Epithelial cell of esophagus (primary cell): ENCODE measurements at places on chromosomes 4 and X.

GRCh38 chr4:184693056-184693455 is 40.8 kb downstream of the CENPU start:
- no peak for DNase-seq

DNA sequence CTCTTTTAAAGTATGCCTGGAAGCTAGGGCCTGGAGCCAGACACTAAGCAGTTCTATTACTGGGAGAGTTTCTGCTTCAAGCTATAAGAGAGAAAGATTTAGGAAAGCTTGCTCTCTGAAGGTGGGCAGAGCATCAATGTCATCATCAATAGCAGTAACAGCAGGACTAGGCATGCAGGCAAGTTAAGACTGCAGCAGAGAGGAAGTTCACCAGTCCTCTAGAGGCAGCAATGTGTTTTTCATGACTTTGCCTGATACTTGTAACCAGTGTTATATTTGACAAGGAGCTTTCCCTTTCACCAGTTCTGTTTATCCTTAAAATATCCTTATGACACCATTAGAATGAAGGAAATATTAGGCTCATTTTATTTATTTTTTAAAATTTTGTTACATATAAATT is 237.9 kb downstream of the KCTD8 start:
- DNase-seq: peak; percentile 35

DNA sequence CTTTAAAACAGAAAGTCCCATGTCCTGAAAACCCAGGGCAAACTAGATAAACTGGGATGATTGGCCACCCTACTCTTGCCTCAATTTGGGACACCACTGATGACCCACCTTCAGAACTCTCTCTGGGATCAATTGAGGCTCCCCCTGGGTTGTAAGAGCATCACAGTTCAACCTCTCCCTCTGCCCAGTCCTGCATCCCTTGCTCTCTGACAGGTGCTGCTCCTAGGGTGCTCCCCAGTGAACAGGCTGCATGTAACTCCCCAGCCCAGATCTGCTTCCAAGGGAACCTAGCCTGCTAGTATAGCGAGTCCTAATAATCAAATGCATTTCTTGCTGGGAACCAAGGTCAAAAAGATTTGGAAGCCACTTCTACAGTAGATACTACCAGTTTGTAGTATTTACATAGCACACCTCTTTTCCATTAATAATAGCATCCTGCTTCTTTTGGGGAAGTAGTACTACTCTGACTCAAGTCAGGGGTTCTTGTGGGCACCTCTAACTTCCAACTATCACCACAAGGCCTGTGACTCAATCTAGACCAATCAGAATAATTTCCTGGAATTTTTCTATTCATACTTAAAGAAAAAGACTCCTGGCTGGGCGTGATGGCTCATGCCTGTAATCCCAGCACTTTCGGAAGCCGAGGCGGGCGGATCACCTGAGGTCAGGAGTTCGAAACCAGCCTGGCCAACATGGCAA is 42.1 kb upstream of the SPINK2 start:
- DNase-seq: peak; percentile 50

DNA sequence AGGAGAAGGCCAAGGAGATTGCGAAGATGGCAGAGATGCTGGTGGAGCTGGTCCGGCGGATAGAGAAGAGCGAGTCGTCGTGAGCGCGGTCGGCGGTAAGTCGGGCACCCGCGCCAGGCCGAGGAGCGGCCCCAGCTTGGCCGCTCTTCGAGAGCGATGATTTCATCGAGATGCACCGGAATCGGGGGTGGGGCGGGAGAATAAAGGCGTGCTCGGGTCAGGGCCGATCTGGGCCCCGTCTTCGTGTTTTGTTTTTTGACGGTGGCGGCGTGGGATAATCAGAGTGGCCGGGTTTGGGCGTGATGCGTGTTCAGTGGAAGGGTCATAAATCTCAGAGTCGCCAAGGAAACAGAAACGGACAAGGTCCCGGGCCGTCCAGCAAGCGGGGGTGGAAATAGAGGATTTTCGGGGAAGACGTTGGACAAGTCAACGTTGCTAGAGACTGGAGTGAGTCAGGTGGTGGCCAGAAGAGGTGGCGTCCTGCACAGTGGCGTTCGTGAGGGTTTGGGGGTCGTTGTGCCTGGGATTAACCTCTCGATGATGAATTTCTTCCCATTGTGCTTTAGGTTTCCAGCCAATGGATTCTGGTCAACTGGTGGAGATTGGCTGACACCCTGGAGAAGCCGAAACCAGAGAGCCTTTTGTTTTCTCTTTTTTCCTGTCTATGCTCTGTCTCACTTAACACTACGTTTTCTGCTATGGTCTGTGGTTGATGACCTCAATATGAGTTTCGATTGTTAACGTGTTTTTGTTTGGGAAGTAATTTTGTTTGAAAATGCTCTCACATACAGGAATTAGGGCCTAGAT is 882 bp downstream of the MRFAP1 start:
- DNase-seq: peak; percentile 62

GRCh38 chr4:83486457-83487129 is 1.7 kb upstream of the ABRAXAS1 start:
- no peak for DNase-seq

DNA sequence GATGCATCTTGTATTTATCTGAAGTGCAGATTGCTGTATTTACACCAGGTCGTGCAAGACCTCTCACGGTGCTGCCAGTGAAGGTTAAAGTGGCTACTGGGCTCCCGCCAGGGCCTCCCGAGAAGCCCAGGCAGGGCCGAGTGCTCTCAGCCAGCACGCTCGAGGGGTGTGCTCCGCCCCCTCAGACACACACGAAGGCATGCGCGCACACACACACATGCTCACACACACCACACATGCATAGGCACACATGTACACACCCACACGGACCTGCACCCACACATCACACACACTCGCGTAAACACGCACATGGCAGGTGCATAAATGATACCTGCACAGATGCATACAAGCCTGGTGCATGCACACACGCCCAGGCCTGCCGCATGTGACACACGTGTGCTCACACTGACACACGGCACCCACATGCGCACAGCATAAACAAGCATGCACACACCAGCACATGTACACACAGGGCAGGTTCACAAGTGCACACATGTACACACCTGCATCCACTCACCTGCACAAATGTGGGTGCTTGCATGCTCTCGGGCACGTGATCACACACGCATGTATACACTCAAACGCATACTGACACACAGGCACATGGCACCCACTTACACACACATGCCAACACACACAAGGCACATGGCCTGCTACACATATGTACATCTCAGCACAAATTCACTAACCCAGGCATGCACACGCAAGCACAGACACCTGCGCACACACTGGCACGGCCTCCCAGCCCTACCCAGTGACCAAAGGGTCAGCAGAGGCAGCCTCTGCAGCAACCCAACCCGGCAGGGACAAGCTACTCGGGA is 71.6 kb downstream of the FAM53A start:
- DNase-seq: no peak

- DNase-seq: peak; percentile 58
These were observed 31.0 kb upstream of the FAT4 start for GRCh38 chr4:125283707-125284279.

DNA sequence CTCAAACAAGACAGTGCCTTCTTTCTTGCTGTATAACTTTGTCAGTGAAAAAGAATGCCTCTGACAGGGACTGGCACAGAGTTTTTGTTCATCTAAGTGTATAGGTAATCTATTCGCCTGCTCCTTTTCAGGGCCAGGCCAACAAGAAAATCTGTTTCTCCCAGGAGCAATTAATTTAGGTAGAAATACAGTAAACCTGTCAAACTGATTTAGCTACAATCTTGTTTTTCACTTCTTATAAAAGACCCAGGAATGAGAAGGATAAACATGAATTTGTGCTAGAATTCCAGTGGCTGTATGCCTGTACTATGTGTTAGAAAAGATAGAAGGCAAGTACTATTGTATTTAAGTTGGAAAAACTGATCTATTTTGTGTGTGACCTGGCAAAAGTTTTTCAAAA is 6.1 kb downstream of the TMA16 start:
- DNase-seq: no peak

DNA sequence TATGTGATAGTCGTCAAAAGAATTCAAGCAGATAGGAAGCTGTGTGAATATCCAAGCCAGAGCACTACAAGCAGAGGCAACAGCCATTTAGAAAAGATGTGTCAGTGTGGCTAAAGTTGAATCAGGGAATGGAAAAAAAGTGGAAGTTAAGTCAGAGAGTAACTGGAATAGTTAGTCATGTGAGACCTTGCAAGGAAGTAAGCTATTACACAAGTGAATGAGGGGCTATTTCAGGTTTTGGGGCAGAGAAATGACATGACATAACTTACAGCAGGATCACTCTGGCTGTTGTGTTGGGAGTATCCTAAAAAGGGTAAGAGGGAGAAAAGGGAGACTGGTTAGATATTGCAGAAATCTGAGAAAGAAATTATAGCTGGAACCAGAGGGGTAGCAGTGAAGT is 236.6 kb upstream of the PCDH18 start:
- DNase-seq: no peak

DNA sequence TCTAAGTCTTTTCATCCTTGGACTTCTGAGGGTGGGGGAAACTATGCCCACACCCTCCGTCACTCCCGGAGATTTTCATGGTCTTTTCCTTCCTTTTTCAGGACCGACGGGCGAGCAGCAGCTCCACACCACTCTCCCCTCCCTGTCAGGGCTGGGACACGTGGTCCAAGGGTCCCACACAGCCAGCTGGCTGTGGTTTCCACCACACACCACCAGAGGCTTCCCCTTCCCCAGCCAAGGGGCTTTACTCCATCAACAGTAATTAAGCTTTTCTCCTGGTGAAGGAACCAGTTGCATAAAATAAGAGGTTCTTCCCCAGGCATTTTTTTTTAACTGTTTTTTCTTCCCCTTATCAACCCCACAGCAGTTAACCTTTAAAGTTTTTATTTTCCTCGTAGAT is 453.9 kb downstream of the GPAT3 start:
- DNase-seq: no peak

- DNase-seq: no peak
These were observed 6.8 kb upstream of the DCAF8L1 start for GRCh38 chrX:27987862-27988646.

DNA sequence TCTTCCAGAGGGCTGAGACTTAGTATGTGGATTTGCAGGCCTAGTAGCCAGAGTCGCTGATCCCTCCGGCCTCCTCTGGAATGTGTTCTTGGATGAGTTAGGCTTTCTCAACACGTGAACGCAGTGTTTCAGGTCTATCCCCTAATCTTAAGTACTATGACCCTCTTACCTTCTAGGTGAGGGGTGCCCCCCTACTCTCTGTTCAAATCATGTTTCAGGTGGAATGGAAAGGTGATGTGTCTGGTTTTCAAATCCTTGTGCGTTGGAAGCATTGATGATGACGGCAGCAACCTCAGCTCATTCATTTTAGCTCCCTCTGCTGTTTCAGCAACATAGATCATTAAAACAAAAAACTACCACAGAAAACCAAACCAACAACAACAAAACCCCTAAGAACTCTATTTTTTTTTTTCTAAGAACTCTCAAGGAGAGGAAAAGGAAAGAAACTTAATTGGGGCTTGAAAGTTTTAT is 56.4 kb downstream of the RWDD4 start:
- peak; percentile 53 for DNase-seq

DNA sequence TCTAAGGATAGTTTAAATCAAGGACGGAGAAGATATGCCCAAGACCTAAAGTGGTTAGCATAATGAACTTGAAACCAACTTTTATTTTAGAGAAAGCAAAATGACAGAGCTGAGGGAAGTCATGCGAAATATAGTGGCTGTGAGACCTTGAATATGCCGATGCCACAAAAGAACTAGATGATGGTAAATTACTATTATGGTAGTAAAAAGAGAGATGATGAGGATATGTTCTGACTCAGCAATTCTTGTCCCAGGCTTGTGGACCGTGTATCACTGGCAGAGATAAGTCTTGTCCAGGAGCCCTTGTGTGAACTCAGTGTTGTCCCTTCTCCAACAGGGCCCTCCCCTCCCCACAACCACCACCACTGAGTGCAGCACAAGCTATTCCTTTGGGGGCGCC is 1605.6 kb upstream of the TENM3 start:
- no peak for DNase-seq

DNA sequence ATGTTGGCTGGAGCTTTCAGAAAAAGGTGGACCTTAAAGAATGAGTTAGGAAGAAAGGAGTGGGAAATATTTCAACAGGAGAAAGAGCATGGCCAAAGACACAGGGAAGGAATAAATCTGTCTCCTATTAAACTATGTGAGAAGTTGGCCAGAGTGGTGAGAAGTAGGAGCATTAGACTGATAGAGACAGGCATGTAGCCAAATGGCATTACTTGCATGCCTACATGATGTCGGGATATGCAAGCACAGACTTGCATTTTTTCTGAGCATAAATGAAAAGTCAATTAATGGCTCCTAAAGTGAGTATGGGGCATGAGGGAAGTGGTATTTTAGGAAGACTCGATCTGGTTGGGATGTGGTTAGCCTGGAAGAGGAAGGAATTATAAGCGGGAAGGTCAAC is 279.6 kb upstream of the PITX2 start:
- peak; percentile 66 for DNase-seq

GRCh38 chr4:86848136-86848535 is 1.0 kb downstream of the SLC10A6 start:
- no peak for DNase-seq

GRCh38 chr4:128675083-128675482 is 134.4 kb upstream of the JADE1 start:
- DNase-seq: no peak

DNA sequence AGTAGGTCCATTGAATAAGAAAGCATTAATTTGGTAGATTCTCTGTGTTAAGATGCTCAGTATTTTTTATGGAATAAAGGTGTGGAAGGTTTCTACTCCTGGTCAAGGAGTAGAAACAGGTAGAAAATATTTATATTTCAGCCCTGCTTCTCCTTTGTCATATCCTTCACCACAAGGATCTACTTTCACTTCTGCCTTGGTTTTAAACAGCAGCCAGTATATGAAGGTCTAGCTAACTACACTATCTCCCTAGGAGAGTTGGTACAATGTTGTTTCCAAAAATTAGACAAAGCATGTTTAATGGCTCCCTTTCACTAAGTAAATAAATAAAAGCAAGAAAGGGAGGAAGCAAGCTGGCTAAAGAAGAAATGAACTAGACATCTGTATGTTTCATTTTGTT is 44.6 kb upstream of the GYPA start:
- DNase-seq: no peak

DNA sequence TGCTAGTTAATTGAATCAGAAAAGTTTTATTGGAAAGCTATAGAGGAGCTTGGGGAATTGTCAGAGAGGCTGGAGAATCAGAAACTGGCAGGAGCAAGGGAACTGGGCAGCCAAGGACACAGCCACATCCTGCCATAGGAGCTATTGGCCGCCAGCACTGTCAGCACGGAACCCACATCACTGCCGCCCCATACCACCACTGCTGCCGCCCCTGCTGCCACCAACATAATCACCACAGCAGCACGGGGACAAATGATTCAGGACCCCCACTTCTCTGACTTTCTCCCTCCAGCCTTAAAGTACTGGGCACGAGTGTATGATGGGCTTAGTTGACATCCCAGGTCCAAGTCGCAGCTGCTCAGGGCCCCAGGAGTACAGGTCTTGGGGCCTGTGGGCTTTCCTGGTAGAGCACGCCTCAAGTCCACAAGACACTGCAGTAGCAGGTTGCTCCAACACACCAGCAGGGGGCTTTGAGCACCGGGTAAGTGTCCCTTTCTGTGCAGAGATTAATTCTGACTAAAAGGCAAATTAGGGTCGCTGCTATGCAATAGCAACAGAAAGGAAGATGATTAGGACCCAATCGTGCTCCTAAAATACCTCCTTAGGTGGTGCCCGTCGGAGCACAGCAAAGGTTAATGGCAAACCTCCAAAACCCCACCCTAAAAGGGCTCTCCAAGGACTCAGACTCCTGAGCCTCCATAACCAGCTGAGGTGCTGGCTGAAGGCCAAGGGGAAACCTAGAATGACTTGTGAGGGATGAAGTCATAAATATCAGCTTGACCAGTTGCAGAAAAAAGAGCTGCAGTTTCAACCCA is 6.9 kb downstream of the PJA1 start:
- DNase-seq: peak; percentile 84
